ENCODE measurements at places on chromosomes 7 and 10.

DNA sequence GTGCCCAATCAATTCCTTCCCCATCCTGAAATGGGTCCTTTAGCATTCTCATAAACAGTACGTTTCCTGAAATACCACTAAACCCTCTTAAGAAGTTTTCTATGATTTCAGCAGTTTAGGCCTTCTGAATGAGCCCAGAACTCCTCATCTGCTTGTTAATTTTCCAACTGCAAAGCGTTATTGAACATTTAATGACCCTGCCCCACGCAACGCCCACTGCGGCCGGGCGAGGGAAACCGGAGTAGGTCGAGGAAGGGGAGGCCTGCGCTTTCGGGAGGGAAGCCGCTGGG, 608 bp upstream of the UBN2 start:
- no peak for DNase-seq

GRCh38 chr10:92740762-92741161, 51.0 kb downstream of the HHEX start:
- DNase-seq, result no peak

GRCh38 chr10:112958275-112958995, 8.4 kb downstream of the TCF7L2 start:
- DNase-seq, result no peak

DNA sequence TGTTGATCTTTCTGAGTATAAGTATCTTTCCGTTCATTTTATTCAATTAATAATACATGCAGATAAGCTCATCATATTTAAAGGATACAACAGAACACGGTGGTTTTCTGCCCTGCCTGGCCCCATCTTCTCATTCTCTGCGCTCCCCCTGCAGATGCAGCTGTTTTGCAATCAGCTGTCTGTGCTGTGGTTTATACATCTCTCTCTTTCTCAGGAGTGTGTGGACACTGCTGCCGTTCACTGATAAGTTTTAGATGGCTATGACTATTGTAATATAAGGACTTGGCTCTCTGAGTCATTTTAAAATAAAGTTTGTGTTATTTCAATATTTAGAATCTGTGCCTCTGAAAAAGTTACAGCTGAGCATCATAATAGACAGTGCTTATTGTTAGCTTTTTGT, 54.5 kb downstream of the CUL1 start:
- DNase-seq, result no peak

DNA sequence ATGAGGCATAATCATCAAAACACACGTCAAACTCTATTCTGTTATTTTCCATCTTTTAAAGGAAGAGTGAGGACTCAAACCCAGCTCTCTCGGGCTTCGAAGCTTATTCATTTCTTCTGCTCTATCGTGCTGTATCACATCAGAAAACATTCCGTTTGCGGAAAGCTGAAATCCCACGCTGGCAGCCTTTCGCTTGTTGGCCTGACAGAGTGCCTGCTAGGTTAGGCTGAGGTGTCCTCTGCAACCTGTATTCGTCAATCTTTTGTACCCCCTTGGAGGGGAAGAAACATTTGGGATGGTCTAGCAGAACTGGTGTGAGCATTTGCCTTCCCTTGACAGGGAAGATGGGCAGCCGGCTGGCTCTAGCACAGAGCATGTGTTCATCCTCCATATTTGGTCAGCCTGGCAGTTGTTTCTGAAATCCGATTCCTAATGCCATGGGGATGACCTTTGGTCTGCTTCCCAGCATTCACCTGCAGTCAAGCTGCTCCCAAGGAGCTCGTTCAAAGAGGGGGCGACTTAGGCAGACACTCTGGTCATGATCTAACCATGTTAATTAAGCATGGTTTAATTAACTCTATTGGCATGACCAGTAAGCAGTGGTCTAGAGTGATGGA, 55.2 kb downstream of the TACC2 start:
- peak; percentile 52 for DNase-seq

DNA sequence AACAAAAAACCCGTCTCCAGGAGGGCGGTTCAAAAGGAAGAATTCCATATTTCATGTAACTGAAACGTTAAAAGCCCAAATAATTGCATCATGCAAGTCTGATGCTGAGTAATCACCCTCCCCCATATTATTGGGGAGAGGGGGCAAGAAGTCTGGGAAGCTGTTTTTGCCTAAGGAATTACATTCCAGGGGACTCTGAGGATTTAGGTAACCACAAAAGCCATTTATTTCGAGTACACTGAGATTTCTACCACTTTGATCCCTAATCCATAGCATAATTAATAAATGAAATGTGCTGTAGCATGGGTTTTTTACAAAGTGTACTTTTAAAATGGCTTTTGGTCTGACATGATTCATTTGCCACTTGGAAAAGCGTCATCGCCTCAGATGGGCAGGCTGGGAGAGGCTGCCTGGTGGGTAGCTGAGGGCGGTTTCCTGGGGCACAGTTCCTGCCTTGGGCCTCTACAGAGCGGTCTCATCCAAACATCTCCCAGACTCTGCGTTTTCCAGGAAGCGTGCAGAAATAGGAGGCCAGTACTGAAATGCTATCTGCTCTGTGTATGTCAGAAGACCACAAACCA, 106.5 kb downstream of the TCF7L2 start:
- DNase-seq, result no peak

DNA sequence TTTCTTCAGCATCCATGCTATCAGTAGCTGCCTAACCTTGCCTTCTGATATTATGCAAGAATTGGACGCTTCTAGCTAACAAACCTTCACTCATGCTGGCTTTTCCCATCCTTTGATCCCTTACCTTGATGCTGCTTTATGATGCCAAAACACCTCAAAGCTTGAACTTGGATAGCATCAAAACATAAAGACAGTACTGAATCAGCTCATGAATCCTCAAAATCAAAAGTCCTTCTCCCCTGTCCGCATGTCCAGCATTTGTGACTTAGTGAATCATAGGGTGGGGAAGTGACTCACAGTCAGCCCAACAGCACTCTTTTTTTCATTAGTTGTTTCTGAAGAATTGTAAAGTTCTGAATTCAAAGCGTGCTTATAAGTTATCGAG, 89.5 kb upstream of the PIK3CG start:
- no peak for DNase-seq

GRCh38 chr10:120540486-120540885, 83.5 kb downstream of the PLPP4 start:
- DNase-seq, result no peak

DNA sequence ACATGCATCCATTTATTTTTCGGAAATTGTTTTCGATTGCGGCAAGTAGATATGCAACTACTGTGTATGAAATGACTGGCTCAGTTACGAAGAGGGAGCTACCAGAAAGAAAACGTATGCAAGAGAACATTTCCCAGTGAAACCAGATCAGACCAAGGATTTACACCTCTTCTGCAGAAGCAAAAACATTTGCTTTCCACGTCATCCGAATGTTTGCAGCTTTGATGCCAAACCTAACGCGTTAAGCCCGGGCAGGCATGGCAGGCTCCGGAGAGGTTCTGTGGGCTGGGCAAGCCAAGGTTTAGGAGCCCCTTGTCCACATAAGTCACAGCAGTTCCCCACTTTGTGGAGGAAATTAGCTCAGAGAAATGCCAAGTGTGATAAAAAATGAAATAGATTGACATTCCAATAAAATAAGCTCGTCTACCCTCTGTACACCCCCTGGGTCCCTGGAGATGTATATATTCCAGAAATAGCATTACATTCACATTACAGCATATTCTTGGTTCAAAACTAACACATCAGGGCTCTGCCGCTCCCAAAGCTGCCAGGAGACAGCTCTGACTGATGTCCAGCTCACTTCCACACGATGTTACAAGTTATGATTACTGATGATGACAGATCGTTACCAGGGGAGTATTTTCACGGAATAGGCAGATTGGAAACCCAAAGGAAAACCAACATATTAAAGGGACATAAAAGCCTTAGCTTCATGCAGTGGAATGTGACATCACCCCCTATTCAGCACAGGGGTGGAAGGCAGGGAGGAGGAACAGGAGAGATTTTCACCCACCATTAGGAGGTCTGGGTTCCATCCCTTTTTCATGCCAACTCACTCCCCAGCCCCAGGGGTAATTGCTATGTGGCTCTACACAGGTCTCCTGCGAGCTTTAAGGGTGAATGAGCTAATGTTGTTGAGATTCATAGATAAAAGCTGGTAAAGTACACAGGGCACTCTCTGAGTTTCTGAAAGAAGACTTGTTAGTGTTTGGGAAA, 81.5 kb downstream of the LYZL1 start:
- DNase-seq, result no peak

GRCh38 chr7:7099584-7100014, 82.7 kb upstream of the C1GALT1 start:
- DNase-seq, result no peak

GRCh38 chr10:95606922-95607321, 45.8 kb upstream of the SORBS1 start:
- DNase-seq, result no peak

DNA sequence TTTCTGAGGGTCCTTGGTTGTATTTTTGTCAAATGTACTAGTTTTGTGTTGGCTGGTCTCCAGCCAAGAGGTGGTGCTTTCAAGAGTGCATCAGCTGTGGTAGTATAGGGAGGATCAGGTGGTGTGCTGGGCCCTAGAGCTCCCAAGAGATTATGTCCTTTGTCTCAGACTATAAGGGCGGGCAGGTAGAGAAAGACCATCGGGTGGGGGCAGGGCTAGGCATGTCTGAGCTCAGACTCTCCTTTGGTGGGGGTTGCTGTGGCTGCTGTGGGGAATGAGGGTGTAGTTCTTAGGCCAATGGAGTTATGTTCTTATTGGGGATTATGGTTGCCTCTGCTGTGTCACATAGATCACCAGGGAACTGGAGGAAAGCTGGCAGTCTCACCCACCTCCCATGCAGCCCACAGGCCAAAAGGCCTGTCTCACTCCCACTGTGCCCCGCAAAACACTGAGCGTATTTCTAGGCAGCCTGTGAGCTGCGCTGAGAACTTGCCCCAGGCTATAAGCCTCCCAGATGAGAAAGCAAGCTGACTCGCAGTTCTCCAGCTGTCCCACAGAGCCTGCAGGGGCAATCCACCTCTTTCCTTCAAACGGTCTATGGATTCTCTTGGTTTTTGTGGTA, 1066.7 kb downstream of the GRM8 start:
- no peak for DNase-seq

- no peak for DNase-seq
Observed at GRCh38 chr7:77783111-77783510, 15.1 kb downstream of the TMEM60 start.

- no peak for DNase-seq
Observed at GRCh38 chr10:10259013-10259412, 758.7 kb upstream of the CELF2 start.

GRCh38 chr7:112386619-112387018, 63.6 kb upstream of the IFRD1 start:
- no peak for DNase-seq

- DNase-seq, result no peak
Observed at GRCh38 chr10:63120554-63120953, 12.6 kb upstream of the NRBF2 start.

GRCh38 chr10:12471135-12471534, 121.8 kb downstream of the CAMK1D start:
- DNase-seq, result no peak

DNA sequence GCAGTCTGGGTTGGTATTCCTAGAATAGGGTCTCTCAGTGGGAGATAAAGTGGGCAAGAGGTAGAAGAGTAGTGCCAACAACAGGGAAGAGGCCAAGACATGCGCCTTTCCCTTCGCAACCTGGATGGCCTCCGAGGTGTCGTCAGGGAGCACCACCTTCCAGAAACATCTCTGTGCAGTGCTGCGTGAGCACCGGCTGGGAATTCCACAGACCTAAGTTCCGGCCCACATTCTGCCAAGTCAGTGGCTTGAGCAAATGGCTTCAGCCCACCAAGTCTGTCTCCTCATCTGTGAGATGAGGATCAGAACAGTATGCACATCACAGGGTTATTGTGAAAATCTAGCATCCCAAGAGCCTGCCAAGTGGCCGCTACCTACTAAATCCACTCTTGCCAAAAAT, 40.6 kb downstream of the CCDC3 start:
- no peak for DNase-seq

DNA sequence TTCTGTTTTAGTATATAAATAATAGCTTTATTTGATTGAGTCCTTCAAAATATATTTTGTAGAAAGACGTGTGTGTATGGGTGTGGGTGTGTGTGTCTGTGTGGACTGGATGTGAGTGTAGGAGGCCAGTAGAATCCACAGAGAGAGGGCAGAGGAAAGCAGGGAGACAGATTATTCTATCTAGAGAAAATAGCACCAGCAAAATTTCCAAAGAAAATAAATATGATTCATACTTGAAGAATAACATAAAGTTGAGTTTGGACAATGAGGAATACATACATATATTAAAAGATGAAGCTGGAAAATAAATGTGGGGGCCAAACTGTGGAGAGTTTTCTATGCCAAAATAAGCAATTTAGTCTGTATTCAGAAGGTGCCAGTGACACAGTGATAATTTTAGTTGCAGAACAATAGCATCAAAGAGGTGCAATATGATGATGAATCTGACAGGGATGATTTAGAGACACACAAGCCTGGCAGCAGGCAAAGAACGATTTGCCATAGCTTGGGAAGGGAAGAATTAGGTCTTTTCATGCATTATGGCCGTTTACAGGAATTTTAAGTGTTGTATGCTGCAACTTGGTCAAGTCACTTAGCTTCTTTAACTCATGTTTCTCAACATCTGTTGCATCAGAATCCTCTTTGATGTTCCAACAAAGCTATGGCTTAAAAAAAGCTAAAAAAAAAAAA, 121.3 kb downstream of the SEMA3A start:
- no peak for DNase-seq

DNA sequence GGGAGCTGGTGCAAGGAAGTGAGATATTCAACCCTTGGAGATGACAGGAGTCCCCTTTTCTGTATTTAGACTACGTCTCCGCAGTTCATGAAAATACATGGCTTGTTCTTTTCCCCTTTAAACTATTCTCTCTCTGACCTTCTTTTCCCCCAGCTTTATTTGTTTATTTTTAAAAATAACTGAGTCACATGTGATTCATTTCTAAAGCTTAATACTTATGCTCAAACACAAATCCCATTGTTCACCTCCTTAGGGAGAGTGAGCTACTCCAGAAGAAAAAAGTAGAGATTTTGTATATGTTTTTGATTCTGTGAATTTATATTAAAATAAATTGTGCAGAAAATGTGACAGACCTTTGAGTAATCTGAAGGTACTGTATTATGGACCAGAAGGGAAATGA, 35.9 kb upstream of the FZD1 start:
- no peak for DNase-seq

GRCh38 chr7:121331574-121331973, 2.8 kb downstream of the WNT16 start:
- no peak for DNase-seq

- DNase-seq, result peak; percentile 87
Observed at GRCh38 chr7:128387216-128388144, 22.3 kb downstream of the IMPDH1 start.

DNA sequence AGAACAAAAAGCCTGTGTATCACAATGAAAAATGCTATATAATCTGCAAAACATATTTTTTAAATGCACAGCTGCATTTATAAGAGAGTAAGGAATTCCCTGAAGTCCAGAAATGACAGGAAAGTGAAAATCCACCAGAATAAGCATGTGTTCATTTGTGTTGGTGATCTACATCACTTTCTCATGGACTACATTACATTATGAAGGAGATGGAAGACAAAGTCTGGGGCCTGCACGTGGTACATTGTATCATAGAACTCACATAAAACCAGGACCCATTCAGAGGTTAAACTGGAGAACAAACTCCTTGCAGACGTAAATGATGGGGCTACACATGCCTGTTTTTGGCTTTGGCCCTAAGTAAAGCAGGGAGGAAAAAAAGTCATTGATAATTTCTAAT, 16.4 kb downstream of the IFIT3 start:
- DNase-seq, result no peak

- DNase-seq, result peak; percentile 73
Observed at GRCh38 chr7:5452937-5453540, 29.4 kb upstream of the TNRC18 start.

Measured in SK-N-DZ (cell line).